Lung (tissue), 17 donors: ENCODE measurements at places on chromosomes 2 and 18.

- no peak overlapping the region for H3K4me3 ChIP-seq
- H3K27me3 ChIP-seq: no peaks in the 10 kb centered on the region
- H3K27ac ChIP-seq: no peak overlapping the region
- DNase-seq: no peak
- H3K36me3 ChIP-seq: no peaks in the 10 kb centered on the region
- H3K4me1 ChIP-seq: no peaks in the 10 kb centered on the region
Measured at GRCh38 chr2:132978840-132979239, 308.8 kb upstream of the LYPD1 start.

- H3K27ac ChIP-seq: no peak overlapping the region
- no peaks in the 10 kb centered on the region for H3K36me3 ChIP-seq
- DNase-seq: no peak
- H3K4me1 ChIP-seq: no peaks in the 10 kb centered on the region
- H3K4me3 ChIP-seq: no peak overlapping the region
Measured at GRCh38 chr2:70684846-70685622, 83.0 kb downstream of the ADD2 start.

- DNase-seq: no peak
- no peak overlapping the region for H3K4me3 ChIP-seq
- no peak overlapping the region for H3K27ac ChIP-seq
Measured at GRCh38 chr2:135863233-135863632, 13.0 kb downstream of the MCM6 start.

DNA sequence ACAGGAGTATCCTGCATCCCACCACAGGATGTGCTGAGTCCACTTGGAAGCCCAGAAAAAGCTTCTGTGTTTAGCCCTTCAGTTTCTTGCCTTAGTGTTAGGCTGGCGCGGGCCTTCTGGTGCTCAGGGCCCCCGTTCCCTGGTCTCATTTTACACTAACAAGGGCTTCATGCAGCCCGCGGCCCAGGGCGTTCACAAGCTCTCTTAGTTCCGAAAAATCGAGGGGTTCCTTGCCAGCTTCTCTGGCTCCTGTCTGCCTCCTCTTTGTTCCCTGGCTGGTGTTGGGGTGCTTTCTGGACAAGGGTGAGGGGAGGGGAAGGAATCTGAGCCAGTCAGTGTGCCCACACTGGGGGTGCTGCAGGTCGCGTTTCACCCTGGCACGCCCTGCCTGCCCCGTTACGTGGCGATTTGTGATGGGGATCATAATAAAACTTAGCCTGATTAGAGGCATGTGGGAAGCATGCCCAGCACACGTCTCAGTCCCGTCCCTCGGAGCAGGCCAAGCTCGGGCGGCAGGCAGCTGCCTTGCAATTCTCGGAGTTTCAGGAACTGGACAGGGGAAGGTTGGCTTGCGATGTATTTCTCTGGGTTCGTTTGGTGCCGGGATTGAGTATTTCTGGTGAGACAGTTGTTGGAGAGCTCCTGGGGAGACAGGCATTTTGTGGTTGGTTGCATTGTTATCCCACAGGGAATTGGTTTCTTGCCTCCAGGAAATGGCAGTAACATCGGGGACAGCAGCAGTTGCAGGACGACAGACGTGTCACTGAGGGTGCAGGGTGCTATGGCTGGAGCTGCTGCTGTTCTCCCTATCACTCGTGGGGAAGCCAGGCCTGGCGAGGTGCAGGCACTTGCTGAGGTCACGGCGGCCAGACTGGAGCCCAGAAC, 22.9 kb downstream of the SH3BP4 start:
- peaks cover 7% of the 10 kb centered on the region for H3K36me3 ChIP-seq
- H3K4me3 ChIP-seq: no peak overlapping the region
- H3K27ac ChIP-seq: peak overlapping the region; percentile 1
- peak; percentile 83 for DNase-seq
- no peaks in the 10 kb centered on the region for H3K27me3 ChIP-seq
- H3K4me1 ChIP-seq: peaks cover 19% of the 10 kb centered on the region

DNA sequence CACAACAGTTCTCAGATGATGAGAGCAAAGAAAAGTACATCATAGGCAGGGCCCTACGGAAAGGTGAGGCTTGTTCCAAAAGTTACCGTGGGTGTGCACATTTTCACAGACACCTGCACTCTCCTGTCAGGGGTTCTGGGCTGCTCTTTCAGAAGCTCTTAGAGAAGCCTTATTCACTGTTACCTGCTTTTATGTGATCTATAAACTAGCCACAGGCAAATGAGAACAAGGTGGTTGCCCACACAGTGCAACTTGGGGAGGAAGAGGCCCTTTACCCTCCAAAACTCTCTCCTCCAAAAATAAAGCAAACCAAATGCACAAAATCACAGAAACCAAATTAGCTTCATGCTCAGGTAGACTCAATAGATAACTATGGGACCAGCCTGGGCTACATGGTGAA, 11.1 kb upstream of the CUL3 start:
- no peaks in the 10 kb centered on the region for H3K27me3 ChIP-seq
- H3K36me3 ChIP-seq: no peaks in the 10 kb centered on the region
- H3K4me1 ChIP-seq: no peaks in the 10 kb centered on the region
- H3K4me3 ChIP-seq: no peak overlapping the region

DNA sequence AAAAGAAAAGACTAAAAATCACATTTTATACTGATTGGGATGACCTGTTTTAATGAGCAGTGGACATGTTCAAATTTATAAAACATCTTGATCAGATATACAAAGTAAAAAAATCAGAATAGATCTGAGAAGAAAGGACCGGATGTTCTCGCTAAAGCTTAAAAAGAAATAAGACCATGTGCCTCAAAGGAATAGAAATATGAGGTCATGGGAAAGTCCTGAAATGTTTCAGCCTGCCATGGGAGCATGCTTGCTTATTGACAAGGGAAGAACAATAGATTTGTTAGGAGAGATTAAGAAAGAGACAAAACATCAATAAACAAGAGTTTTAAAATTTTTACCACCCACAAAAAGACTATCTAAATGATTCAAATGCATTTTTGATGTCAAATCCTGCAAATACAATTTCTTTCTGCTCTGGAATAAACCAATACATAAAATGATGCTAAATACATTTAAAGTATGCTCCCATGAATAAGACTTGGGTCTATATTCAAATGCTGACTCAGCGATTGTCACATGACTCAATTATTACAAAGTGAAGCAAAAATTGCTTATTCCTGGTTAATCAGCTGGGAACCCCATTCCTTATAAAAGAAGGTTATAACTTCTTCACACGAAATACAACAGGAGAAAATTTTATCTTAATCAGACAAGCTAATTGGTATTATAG, 633.9 kb upstream of the PKDCC start:
- no peaks in the 10 kb centered on the region for H3K4me1 ChIP-seq
- no peak for DNase-seq
- no peaks in the 10 kb centered on the region for H3K36me3 ChIP-seq
- H3K27me3 ChIP-seq: no peaks in the 10 kb centered on the region

GRCh38 chr18:22108674-22109073, 60.7 kb upstream of the GATA6 start:
- H3K27ac ChIP-seq: no peak overlapping the region
- no peaks in the 10 kb centered on the region for H3K36me3 ChIP-seq
- H3K27me3 ChIP-seq: no peaks in the 10 kb centered on the region
- H3K4me1 ChIP-seq: peaks cover 2% of the 10 kb centered on the region

GRCh38 chr2:854460-854859, 96.2 kb upstream of the SNTG2 start:
- H3K27me3 ChIP-seq: no peaks in the 10 kb centered on the region
- no peak for DNase-seq
- H3K4me1 ChIP-seq: no peaks in the 10 kb centered on the region
- H3K36me3 ChIP-seq: no peaks in the 10 kb centered on the region

DNA sequence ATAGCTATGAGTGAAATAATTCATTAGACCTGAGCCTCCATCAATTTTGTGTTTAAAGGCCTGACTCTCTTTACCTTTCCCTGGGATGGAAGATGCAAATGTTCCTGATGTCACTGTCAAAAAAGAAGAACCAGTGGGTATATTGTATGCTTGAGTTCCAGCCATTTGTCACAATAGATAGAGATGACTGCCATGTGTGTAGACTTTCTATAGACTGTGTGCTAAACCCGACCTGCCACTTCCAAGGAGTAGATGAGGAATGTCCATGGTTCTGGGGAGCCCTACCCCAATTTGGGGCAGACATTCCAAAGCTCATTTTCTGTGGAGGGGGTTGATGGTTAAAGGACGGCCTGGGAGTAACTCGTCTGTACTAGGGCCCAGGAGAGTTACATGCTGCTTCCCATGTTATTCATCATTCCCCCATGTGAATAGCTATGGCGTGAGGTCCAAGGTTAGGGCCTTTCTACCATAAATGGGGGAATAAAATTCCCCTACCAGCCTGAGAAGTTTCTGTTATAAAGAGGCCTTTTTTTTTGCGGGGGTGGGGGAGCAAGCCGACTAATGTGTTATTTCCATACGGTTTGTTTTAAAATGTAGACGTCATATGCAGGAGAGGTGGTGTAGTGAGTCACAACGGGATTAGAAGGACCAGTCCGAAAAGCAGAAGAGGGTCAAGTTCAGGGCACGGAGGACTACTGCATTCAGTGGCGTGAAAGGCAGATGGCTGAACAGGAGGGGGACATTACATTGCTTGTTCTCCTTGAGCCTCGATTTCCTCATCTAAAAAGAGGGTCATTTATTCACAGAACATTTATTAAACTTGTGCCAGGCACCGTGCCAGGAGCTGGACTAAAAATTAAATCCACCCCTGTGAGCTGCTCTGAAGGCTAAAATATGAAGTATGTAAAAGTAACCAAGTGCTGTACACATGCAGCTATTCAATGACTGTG, 24.0 kb downstream of the IL1B start:
- H3K27ac ChIP-seq: no peak overlapping the region
- no peak for DNase-seq
- H3K4me3 ChIP-seq: no peak overlapping the region
- peaks cover 8% of the 10 kb centered on the region for H3K4me1 ChIP-seq
- H3K27me3 ChIP-seq: no peaks in the 10 kb centered on the region

GRCh38 chr2:153657651-153658050, 179.1 kb upstream of the RPRM start:
- no peaks in the 10 kb centered on the region for H3K36me3 ChIP-seq
- H3K27me3 ChIP-seq: no peaks in the 10 kb centered on the region
- H3K4me1 ChIP-seq: no peaks in the 10 kb centered on the region
- DNase-seq: no peak

GRCh38 chr2:85976106-85976920, 87.5 kb upstream of the ST3GAL5 start:
- no peak overlapping the region for H3K27ac ChIP-seq
- H3K36me3 ChIP-seq: no peaks in the 10 kb centered on the region
- no peaks in the 10 kb centered on the region for H3K27me3 ChIP-seq
- peak; percentile 60 for DNase-seq

- no peak overlapping the region for H3K27ac ChIP-seq
- H3K4me3 ChIP-seq: no peak overlapping the region
- no peaks in the 10 kb centered on the region for H3K36me3 ChIP-seq
- no peaks in the 10 kb centered on the region for H3K27me3 ChIP-seq
- DNase-seq: peak; percentile 64
Measured at GRCh38 chr2:85797921-85798320, 44.1 kb downstream of the ATOH8 start.

DNA sequence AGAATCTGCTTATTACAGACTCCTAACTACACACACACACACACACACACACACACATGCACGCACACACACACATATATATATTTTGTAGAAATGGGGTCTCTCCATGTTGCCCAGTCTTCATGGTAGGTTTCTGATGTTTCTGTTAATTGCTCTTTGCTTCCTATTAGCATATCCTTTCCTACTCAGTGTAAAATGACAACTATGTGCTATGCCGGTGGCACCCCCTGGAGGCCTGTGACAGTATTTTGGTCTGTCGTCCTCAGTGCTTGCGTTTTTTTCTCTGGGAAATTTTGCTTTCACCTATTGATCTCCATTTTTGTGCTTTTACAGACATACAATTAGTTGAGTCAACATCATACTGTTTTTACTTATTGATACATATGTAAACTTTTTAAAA, 322.1 kb downstream of the LRRTM1 start:
- H3K4me3 ChIP-seq: no peak overlapping the region
- DNase-seq: no peak
- H3K4me1 ChIP-seq: no peaks in the 10 kb centered on the region
- H3K36me3 ChIP-seq: no peaks in the 10 kb centered on the region

GRCh38 chr2:104521247-104521646, 332.7 kb upstream of the POU3F3 start:
- H3K36me3 ChIP-seq: no peaks in the 10 kb centered on the region
- DNase-seq: no peak
- no peak overlapping the region for H3K27ac ChIP-seq
- H3K4me1 ChIP-seq: no peaks in the 10 kb centered on the region
- H3K27me3 ChIP-seq: no peaks in the 10 kb centered on the region
- H3K4me3 ChIP-seq: no peak overlapping the region

- DNase-seq: no peak
- H3K27me3 ChIP-seq: no peaks in the 10 kb centered on the region
- H3K4me1 ChIP-seq: no peaks in the 10 kb centered on the region
- H3K27ac ChIP-seq: no peak overlapping the region
- H3K36me3 ChIP-seq: no peaks in the 10 kb centered on the region
Measured at GRCh38 chr2:53549497-53549896, 218.1 kb upstream of the CHAC2 start.

GRCh38 chr18:10850840-10851239, 298.5 kb downstream of the PIEZO2 start:
- H3K27me3 ChIP-seq: no peaks in the 10 kb centered on the region
- no peaks in the 10 kb centered on the region for H3K36me3 ChIP-seq
- H3K27ac ChIP-seq: no peak overlapping the region
- DNase-seq: no peak

- DNase-seq: peak; percentile 53
- H3K27ac ChIP-seq: no peak overlapping the region
- H3K36me3 ChIP-seq: no peaks in the 10 kb centered on the region
- no peaks in the 10 kb centered on the region for H3K4me1 ChIP-seq
- no peaks in the 10 kb centered on the region for H3K27me3 ChIP-seq
Measured at GRCh38 chr18:23627321-23627720, 35.4 kb downstream of the ANKRD29 start.

- peak; percentile 70 for DNase-seq
- no peaks in the 10 kb centered on the region for H3K27me3 ChIP-seq
- no peak overlapping the region for H3K4me3 ChIP-seq
- peaks cover 5% of the 10 kb centered on the region for H3K4me1 ChIP-seq
- H3K27ac ChIP-seq: no peak overlapping the region
- no peaks in the 10 kb centered on the region for H3K36me3 ChIP-seq
Measured at GRCh38 chr2:122031544-122032263, 276.3 kb downstream of the TSN start.

GRCh38 chr2:165818920-165819319, 24.9 kb upstream of the GALNT3 start:
- H3K4me1 ChIP-seq: no peaks in the 10 kb centered on the region
- no peak overlapping the region for H3K4me3 ChIP-seq

GRCh38 chr2:171185941-171186340, 25.2 kb upstream of the TLK1 start:
- H3K4me1 ChIP-seq: no peaks in the 10 kb centered on the region
- H3K36me3 ChIP-seq: no peaks in the 10 kb centered on the region
- H3K27me3 ChIP-seq: no peaks in the 10 kb centered on the region

- no peaks in the 10 kb centered on the region for H3K27me3 ChIP-seq
- no peak overlapping the region for H3K4me3 ChIP-seq
- DNase-seq: no peak
- H3K27ac ChIP-seq: no peak overlapping the region
Measured at GRCh38 chr18:6382963-6383362, 31.7 kb downstream of the L3MBTL4 start.
